ENCODE measurements at places on chromosomes 5 and 9.

DNA sequence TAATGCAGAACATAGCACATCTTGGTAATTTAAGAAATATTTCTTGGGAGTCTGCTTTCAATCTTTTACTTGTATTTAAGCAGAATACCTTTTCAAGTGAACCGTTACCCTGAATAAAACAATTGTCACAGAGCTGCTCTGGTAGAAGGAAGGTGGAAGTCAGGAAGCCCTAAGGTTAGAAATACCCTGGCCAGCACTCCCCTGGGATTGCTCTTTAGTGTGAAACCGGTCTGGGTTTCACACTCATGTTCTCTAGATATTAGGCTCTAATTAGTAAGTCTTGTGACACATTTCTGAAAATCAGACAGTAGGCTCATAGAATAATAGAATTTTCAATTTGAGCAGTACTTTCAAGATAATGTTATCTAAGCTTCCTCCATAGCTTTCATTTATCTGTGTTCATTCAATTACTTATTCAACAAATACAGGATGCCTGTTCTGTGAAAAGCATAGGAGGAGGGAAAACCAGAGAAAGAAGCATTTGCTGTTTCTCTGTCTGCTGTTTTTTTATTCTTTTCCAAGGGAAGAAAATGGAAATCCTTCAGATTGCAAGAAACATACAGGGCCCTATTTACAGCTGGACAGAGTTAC is 825.5 kb downstream of the TLR4 start:
- DNase-seq, result no peak

GRCh38 chr5:150407096-150407720 is 5.5 kb downstream of the CD74 start:
- no peak for DNase-seq

GRCh38 chr5:31640573-31640972 is 1.6 kb downstream of the PDZD2 start:
- DNase-seq, result no peak

- no peak for DNase-seq
These were observed 171.6 kb downstream of the ADAMTS12 start for GRCh38 chr5:33720176-33720575.

DNA sequence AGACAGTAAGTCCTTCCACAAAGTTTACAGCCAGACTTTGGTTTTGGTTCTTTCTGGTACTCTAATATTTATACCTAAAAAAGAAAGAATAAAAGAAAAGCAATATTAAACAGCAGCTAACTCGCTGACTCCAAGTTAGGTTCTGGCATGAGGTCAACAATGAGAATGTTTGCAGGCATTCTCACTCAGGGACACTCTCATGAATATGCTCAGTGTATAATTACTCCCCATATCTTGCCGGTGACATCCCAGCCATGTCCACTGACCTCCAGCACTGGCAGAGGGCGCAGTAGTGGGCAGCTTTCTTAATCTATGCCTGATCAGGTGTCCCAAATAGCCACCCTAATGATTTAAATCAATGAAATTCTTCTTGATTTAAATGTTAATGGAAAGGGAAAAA is 151.5 kb downstream of the BNC2 start:
- no peak for DNase-seq

GRCh38 chr9:129442803-129443511 is 177.9 kb downstream of the C9orf50 start:
- DNase-seq, result no peak

DNA sequence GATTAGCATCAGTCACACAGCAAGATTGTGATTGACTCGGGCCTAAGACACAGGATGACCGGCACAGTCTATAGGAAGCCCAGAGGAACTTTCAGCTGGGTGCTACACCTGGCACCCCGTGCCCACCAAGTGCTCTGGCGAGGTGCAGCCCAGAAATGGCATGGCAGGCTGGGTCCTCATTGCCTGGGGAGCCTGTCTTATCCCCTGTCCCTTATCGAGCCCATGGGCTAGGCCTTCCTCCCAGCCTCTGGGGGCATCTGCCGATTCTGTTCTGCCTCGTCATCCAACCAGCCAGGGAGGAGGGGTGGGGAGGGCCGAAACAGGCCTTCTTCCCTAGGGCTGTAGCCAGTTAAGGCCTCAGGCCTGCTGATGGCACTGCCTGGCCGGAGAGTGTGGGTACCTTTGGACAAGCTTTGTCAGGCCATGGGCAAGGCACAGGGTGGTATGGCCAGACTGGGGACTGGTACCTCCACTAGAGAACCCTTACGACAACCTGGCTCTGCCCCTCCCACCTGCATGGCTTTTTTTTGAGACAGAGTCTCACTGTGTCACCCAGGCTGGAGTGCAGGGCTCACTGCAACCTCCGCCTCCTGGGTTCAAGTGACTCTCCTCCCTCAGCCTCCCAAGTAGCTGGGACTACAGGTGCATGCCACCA is 1.6 kb downstream of the GRK6 start:
- no peak for DNase-seq

DNA sequence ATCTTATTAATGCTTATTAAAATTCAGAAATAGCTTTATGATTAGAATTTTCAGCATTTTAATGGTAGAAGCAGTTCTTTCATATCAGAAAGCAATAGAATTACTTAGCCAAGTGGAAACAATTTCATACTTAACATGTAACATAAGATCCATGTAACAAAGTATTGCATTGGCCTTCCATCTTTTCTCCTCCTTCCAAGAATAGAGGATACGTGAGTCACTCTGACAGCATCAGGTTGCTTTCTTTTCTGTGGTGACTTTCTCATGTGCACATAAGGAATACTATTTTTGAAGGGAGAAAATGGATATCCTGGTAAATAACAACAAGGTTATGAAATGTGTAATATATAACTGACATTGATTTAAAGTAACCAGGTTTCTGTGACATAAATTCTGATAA is 272.2 kb downstream of the ANXA1 start:
- no peak for DNase-seq

DNA sequence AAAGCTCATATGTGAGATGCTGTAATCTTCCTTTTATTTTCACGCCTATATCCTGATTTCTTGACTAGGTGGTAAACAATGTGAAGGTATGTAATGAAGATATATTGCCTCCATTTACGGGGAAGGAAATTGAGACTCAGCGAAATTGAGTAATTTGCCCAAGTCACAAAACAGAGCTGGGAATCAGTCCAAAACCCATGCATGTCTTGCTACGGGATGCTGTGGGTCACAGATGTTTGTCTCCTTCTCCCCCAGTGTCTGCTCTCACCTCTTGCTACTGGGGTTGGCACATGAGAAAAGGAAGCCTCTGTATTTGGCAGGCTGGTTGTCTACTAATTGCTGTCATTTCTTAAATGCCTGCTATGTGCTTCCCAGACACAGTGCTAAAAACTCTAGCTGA is 53.7 kb upstream of the TEX48 start:
- DNase-seq, result no peak
